Kidney (tissue), 22 donors: ENCODE measurements at places on chromosomes 4 and X. TPM values are rescaled to one million over a fixed set of nuclear protein-coding genes. Genes with fewer than 3 reads are reported as not detected.

The RUFY3 gene
- 72.5 TPM for total RNA-seq

The GATB gene
- 17.0 TPM for total RNA-seq

The ARHGEF6 gene
- 15.8 TPM for total RNA-seq

The DGAT2L6 gene
- not detected for total RNA-seq

The KLHL13 gene
- total RNA-seq, result 55.4 TPM

The UGT2B11 gene
- total RNA-seq, result not detected

DNA sequence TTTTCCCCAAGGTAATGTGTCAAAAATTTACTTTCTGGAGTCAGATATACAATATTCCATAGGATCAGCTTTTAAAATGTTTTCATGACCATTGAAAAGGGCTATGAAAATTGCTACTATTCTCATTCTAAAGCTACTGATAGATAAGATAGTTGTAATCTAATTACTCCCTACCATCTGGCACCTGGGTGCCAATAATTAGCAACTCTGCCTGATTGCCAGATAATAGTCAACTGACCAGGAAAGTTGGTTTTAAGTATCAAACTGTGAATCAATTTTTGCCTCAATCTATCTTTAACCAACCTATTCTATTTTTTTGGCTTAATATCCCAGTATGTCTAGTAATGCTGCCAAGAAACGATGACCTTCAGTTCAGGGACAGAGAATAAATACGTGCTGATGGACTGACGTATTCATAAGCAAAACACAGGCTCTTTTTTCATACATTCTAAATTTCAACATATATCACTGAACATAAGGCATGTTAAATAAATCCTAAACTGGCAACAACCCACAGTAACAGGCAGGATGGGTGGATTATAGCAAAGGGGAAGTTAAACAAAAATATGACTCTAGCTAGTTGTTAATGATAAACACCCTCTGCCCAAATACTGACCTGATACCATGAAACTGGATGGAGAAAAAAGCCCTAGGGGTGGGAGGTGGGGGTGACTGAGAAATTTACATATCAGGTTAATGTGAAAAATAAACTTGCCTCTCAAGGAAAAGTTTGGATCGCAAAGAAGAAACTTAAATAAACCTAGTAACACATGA, 18.2 kb downstream of the SH3RF1 start:
- H3K4me1 ChIP-seq, result peaks cover 16% of the 10 kb centered on the region
- no peak overlapping the region for H3K4me3 ChIP-seq
- no peaks in the 10 kb centered on the region for H3K27me3 ChIP-seq
- no peaks in the 10 kb centered on the region for H3K36me3 ChIP-seq
- no peak for DNase-seq

DNA sequence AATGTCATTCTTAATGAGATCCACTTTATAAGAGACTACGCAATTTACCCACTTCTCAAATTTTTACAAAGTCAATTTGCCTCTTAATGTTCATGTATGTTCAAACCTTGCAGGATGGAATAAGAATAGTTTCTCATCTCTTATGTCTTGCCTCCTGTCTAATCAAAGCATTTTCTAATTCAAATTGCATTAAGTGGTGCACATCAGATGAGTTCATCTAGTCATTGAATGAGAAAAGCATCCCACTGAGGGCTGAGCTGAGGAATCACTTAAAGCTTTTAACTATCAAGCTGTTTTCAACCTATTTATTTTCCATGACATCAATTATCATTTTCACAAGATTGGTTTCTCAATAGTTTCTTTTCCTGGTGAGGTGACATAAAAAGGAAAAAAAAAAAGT, 1964.0 kb downstream of the PCDH7 start:
- H3K4me1 ChIP-seq, result no peaks in the 10 kb centered on the region
- DNase-seq, result no peak
- H3K27ac ChIP-seq, result no peak overlapping the region

GRCh38 chr4:95528388-95528948, 20.3 kb downstream of the UNC5C start:
- DNase-seq, result no peak
- no peaks in the 10 kb centered on the region for H3K27me3 ChIP-seq
- H3K4me1 ChIP-seq, result no peaks in the 10 kb centered on the region

- DNase-seq, result no peak
- H3K27me3 ChIP-seq, result no peaks in the 10 kb centered on the region
- no peak overlapping the region for H3K4me3 ChIP-seq
- peaks cover 13% of the 10 kb centered on the region for H3K36me3 ChIP-seq
- no peak overlapping the region for H3K27ac ChIP-seq
Measured at GRCh38 chr4:47562297-47562696, 77.2 kb downstream of the ATP10D start.
